Activated T-helper 1 cell treated with anti-CD3 and anti-CD28 coated beads, Interleukin-2, amount 50 U/mL, for 16 hours (primary cell): ENCODE measurements at places on chromosomes 6 and 20.

DNA sequence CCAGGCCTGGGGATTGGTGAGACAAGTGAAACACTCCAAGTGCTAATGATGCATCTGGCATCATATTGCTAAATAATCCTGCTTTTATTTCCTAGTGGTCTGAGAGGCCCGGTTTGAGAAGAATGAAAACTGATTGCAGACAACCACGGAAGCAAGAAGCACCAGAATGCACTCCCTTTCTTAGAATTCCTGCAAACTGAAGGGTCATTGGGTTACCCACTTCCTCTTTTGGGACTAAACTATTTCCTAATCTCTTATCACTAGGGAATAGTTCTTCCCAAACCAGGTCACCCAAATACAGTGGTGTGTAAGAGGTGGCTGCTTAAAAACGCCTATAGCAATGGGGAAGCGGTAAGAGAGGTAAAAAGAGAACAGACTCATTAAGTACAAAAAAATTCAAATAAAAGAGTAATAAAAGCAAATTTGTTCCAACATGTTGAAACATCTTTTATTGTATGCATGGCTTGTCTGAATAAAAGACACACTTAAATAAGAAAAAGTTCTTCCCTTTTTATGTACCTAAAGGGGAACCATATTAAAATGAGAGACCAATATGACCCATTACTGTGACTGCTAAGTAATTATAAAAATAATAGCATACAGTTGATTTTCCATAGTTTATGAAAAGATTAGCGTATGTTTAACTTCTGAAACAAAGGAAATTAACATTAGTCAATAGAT lies 125.8 kb downstream of the MYB start:
- no peak for DNase-seq

DNA sequence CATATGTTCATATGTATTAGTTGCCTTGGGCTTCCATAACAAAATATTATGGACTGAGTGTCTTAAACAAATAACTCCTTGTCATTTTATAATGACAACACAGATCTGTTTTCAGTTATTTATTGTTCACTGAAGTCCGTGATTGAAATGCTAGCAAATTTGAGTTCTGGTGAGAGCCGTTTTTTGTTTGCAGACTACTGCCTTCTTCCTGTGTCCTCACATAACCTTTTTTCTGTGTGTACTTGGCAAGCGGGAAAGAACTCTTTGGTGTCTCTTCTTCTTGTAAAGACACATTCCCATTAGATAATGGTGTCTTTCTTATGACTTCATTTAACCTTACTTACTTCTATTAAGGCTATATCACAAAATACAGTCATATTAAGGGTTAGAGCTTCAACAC lies 482.9 kb upstream of the EYS start:
- DNase-seq, result no peak

- DNase-seq, result no peak
These were observed 132.1 kb downstream of the ZDHHC14 start for GRCh38 chr6:157513004-157513603.

GRCh38 chr6:35044145-35044745 lies 96.9 kb downstream of the TCP11 start:
- DNase-seq, result no peak

- no peak for DNase-seq
These were observed 153.4 kb downstream of the MBOAT1 start for GRCh38 chr6:20058912-20059311.

GRCh38 chr20:4592316-4593148 lies 129.2 kb upstream of the PRND start:
- DNase-seq, result peak; percentile 43

- no peak for DNase-seq
These were observed 29.9 kb upstream of the MTRF1L start for GRCh38 chr6:153032255-153032882.

GRCh38 chr20:2922957-2923356 lies 49.7 kb downstream of the PTPRA start:
- DNase-seq, result no peak

GRCh38 chr6:170295510-170296422 lies 4.9 kb upstream of the DLL1 start:
- DNase-seq, result no peak

DNA sequence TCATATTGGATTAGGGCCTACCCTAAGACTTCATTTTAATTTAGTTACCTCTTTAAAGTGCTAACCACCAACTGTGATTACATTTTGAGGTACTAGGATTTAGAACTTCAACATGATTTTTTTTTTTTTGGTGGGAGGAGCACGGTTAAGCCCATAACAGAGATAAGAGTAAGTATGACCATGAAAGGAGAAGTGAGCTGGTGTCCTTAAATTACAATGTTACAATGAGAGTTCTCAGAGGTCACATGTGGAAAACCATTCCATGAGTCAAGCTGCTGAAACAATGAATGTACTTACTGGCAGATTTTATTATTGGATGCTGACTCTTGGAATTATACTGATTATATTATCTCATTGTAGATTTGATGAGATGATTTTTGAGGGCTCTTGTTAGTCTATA lies 779.3 kb upstream of the CITED2 start:
- no peak for DNase-seq

DNA sequence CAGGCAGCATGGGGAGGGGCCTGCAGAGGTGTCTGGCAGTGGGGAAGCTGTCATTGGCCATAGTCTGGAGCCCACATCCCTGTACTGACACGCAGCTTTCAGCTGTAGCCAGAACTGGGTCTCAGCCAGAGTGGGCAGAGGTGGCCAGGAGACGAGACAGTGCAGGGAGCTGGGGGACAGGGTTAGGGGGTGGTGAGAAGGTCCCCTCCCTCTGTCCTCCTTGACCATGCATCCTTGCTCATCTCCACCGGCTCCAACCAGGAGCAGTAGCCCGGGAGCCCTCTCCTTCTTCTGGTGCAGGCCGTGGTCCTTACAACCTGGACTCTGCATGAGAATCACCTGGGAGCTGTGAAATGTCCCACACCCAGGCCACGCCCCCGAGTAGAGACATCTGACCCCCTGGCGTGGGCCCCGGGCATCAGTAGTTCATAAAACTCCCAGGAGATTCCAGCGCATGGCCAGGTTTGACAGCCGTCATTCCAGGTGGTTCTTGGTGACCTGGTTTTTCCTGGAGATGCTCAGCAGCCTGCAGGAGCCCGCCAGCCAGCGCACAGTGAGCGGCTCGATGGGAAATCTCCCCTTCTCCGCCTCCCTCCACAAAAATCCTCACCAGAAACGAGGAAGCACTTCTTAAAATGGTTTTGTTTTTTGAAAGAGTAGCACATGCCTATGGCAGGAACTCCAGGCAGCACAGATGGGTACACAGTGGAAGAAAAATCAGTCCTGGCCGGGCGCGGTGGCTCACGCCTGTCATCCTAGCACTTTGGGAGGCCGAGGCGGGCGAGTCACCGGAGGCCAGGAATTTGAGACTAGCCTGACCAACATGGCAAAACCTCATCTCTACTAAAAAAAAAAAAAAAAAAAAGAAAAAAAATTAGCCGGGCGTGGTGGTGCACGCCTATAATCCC lies 56.2 kb downstream of the ADNP start:
- no peak for DNase-seq

DNA sequence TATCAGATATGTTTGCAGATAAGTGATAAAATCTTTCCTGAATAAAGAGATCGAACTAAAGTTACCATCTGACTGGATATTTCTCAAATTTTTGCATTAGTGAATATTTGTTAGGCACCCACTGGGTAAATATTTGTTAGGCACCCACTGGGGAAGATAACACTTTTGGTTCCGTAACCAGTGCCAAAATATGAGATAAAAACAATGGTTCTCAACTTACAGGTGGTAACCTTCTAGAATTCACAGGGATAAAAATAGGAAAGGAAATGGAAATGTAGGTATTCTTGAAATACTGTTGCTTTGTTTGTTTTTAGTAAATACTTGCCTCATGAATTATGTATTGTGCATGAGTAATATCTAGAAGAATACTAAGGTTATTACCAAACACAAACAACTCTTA lies 245.0 kb upstream of the KHDRBS2 start:
- DNase-seq, result no peak

GRCh38 chr6:19637010-19637409 lies 200.2 kb upstream of the ID4 start:
- no peak for DNase-seq

DNA sequence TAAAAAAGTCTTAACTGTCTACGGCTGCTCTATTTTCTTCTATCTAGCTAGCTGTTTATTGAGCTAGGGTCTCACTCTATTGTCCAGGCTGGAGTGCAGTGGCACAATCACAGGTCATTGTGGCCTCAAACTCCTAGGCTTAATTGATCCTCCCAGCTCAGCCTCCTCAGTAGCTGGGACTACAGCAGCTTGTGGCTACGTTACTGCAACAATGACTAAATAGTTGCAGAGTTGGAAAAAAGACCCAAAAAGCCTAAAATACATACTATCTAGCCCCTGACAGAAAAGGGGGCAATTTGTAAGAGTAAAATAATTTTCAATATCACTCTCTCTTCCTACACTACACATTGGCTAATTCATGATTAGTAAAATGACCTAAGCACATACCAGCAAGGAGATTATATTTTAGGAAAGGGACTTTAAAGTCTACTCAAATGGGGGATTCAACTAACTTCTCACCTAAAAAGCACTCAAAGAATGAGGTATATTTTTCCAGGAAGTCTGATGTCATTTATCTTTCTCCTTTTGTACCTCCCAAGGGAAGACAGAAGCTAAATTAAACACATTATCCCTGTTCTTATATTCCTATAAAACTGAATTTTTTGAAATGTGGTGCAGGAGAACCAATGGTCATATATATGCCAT lies 82.8 kb downstream of the ZMYND8 start:
- DNase-seq, result no peak

GRCh38 chr20:38272398-38272797 lies 11.9 kb upstream of the KIAA1755 start:
- no peak for DNase-seq

DNA sequence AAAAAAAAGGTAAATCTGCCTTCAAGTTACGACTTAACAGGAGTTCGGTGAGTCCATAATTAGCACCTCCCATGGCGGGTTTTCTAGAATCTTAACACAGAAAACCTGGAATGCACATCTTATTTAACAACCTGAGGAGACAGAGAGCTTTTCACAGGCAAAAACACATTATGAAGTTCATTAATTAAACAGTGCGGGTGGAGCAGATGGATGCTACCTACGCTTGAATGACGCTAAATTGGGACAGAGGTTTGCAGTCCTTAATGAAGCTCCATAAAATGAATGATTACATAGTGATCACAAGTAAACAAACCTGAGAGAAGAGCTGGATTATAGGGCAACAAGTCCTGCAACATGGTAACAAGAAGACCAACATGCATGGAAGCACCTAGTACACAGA lies 81.0 kb downstream of the INSM1 start:
- no peak for DNase-seq

DNA sequence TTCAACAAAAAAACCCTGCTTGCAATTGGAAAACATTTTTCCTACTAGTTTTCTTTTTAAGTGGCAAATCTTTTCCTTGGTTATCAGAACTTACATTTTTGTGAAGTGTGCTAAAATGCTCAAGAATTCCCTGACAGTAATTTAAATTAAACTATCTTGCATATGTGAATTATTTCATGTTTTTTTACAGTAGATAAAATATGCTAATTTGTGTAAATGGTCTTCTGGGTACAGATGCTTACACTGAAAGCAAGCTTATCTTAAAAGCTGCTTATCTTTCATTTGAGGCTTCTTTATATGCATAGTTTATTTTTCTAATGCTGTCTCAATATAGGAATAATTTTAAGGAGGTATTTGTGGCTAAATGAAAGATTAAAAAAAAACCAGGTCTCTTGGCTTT lies 403.0 kb upstream of the FLRT3 start:
- no peak for DNase-seq

- DNase-seq, result no peak
These were observed 199.1 kb downstream of the ERMARD start for GRCh38 chr6:169950558-169950957.

DNA sequence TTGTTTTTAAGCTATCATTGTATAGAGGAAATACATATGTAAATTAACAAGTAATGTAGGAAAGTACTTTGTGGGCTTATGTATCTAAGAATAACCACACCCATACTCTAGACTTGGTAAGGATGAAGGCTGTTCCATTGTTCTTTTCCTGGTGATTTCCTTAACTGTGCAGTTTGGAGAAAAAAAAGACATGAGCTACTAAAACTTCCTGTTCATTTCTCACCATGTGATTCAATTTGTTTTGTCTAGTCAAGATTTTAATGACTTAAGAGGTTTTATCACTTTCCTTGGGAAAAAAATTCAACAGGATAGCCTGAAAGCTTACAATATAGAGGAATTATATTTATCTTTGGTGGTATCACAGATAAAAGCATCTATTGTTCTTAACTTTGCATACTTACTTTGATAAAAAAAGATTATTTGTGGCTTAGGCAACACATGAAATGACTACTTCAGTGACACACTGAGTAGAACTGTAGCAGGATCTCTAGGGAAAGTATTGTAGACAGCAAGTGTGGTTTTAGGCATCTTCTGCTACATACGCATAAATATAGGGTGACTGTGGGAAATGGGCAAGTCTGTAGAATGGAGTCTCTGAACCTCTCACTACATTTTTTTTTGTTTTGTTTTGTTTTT lies 80.3 kb downstream of the GJA1 start:
- DNase-seq, result no peak

DNA sequence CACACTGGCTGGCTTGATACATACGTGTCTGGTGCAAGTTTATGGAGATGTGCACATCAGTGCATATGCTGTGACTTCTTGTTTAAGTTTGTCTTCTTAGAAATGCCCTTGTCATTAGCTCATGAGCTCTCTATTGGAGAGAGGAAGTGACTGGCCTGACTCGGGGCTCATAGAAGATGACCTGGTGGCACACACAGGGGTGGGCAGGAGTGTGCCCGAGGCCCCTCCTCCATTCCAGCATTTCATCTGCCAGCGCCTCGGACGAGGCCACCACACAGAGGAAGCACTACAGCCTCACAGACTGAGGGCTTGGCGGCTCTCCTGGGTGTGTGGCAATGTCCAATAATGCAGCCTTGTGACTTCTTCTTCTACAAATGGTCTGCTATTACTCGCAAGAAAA lies 109.7 kb downstream of the FAM120B start:
- DNase-seq, result no peak

- DNase-seq, result no peak
These were observed 499.3 kb downstream of the CDKAL1 start for GRCh38 chr6:21033575-21034026.

GRCh38 chr20:7971536-7972280 lies 31.4 kb upstream of the HAO1 start:
- no peak for DNase-seq

DNA sequence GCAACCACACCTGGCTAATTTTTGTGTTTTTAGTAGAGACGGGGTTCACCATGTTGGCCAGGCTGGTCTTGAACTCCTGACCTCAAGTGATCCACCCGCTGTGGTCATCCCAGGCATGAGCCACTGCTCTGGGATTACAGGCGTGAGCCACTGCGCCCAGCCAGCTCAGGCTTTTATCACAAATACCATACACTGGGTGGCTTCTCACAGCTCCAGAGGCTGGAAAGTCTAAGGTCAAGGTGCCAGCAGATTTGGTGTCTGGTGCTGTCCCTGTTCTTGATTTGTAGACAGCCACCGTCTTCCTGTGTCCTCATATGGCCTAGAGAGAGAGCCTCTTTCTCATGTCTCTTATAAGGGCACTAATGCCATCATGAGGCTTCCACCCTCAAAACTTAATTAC lies 25.9 kb downstream of the SHLD1 start:
- no peak for DNase-seq
